ENCODE measurements at places on chromosomes 5 and 9. TPM values are rescaled to one million over a fixed set of nuclear protein-coding genes. Genes with fewer than 3 reads are reported as not detected.

DNA sequence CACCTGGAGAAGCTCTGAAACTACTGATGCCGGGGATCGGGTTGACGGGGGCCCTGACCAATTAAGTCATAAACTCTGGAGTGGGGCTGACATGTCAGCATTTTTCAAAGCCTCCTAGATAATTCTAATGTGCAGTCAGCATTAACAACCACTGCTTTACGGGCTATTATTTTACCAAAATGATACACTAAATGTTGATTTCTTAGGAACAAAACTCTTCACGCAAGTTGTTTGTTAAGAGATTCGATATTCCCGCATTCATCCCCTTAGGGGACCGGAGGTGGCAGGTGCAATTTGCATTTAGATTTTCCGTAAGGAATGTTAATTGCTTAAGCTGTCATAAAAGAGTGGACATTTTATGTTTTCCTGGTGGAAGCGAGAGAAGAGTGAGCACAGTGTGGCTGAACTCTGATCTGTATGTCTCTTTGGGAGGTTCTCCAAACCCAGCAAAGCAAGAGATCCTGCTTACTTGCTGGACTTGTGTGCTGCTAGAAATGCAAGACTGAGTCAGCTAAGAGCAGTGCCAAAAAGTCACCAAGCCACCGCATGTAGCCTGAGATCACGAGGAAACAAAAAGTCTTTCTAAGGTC, 77.6 kb downstream of the UGCG start:
- no peak for DNase-seq

- DNase-seq, result no peak
Measured at GRCh38 chr9:105114964-105115728, 129.3 kb upstream of the SLC44A1 start.

- DNase-seq, result no peak
Measured at GRCh38 chr5:154366353-154366752, 79.4 kb upstream of the SAP30L start.

DNA sequence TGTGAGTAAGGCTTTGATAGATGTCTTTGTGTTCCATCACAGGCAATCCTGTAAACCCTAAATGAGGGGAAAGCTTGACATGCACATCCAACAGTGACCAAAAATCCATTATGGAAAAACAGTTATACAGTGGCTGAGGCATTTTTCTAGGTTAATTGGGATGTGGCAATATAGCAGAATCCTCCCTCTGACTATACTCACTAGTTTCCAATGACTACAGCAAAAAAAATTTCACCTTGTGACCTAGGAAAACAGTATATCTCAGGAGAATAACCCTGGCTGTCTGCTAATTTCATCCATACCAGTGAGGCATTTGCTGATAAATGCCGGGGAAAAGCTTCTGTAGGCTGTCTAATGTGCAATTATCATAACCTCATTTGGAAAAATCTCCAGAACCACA, 49.9 kb upstream of the SNCAIP start:
- no peak for DNase-seq

DNA sequence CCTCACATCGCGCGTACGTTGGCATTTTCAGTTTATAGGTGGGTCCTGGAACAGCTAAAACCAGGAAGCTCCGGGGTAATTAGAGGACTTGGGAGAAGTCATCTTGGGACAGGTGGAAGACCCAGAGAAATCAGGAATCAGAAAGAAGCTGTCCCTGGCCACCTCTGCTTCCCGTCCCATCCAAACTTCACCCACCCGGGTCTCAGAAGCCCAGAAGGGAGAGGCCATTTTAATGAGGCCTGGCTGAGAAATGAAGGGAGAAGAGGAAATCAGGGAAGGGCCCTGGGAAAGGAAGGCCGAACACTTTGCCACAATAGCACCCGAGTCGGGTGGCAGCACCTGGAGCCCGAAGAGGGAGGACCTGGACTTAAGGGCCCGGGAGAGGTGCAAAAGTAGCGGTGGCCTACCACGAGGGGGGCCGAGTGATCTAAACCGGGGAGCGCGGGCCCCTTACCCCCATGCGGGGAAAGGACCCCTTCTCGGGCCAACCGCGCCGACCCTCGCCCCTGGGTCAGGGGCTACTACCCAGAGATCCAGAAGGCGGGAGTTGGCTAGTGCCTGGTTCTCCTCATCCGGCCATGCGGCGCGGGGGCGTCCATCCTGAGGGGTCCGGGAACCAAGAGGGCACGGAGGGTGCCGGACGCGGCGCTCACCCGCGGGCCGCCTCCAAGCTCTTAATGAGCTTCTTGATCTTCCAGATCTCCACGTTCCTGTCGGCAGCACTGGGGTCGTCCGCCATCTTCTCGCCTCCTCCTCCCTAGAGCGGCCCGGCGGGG, 668 bp downstream of the ETF1 start:
- peak; percentile 38 for DNase-seq

DNA sequence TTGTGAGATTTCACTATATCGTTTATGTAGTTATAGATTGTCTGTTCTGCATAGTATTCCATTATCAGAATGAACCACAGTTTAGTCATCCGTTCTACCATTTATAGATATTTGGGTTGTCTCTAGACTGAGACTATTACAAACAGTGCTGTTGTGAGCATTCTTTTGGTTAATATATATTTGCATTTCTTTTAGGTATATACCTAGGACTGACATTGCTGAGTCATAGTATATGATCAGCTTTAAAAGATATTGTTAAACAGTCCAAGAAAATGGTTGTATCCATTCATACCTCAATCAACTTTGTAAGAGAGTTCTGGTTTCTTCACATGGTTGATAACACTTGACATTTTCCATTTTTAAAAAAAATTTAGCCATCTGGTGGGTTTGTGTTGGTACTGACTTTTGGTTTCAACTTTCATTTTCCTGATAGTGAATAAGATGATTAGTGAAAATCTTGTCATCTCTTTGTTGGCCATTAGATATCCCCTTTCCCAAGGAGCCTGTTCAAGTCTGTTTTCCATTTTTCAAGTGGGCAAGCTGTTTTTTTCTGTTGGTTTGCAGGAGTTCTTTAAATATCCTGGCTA, 22.9 kb upstream of the ADAM19 start:
- no peak for DNase-seq

- DNase-seq, result peak; percentile 74
Measured at GRCh38 chr9:129568560-129569501, 52.1 kb downstream of the C9orf50 start.

- DNase-seq, result no peak
Measured at GRCh38 chr5:17269201-17269600, 51.8 kb downstream of the BASP1 start.

GRCh38 chr5:14168144-14168792, 25.1 kb downstream of the TRIO start:
- no peak for DNase-seq

DNA sequence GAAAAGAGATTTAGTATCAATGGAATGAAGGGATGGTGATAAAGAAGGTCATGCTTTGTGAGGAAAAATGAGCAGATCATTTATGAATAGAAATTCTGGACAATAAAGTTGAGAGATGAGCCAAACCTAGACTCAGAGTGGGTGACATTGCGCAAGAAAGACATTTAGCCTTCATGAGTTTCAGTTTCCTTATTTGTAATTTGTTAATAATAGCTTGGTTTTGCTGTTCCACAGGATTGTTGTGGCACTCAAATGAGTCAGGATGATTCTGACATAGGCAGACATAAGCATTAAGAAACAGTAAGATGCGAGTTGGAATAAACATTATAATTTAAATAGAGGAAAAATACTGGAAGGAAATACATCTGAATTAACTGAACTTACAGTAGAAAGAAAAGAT, 34.8 kb downstream of the ITGA2 start:
- no peak for DNase-seq

DNA sequence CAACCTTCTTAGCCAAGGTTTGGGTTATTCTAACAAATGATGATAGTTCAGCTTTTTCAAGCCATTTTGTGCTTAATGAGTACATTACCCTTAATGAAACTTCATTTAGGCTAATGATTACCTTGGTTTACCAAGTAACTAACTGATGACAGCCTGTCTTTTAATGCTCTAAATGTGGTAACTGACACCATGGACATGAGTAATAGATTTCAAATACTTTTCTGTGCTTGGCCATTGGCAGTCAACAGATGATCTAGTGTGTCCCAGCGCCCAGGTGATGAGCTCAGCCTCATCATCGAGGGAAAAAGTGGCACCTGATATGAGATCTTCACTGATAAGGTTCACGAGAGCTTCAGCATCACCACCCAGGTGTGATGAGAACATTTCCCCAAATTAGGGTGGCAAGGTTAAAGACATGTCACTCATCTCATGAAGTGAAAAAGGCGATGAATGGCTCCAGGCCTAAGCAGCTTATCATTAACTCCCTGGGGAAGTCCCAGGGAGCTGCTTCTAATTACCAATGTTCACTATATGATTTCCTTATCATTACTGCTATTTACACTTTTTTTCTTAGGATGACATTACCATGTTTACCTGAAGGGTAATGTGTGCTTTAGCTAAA, 296.0 kb downstream of the SPOCK1 start:
- no peak for DNase-seq

DNA sequence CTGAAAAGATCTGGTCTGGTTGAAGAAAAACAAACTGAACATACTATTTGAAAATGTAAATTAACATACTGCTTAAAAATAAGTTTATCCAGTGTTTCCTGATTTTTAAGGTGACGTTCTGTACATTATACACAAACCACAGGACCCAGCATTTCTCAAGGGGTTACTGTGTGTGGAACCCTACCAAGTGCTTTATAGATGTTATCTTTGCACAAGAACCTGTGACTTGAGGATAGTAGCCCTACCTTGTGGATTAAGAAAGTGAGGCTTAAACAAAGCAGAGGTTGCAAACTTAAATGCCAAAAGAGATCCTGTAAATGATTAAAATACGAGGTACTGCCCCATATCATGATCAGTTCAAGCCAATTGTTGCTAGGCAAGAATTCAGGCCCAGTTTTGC, 4.7 kb downstream of the KLF9 start:
- DNase-seq, result no peak

DNA sequence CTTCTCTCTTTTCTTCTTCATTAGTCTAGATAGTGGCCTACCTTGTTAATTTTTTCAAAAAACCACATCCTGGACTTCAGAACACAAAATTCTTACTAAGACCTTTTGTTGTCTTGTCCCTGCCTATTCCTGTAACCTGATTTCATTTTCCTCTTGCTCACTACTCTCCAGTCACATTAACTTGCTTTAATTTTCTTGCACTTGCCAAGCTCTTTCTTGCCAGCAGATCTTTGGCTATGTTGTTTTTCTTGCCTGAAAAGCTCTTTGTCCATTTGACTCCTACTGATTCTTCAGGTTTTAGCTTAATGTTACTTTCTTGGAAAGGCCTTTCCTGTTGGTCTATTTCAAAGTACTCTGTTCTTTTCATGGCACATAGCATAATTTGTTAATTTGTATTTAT, 356.8 kb downstream of the OSTF1 start:
- no peak for DNase-seq

DNA sequence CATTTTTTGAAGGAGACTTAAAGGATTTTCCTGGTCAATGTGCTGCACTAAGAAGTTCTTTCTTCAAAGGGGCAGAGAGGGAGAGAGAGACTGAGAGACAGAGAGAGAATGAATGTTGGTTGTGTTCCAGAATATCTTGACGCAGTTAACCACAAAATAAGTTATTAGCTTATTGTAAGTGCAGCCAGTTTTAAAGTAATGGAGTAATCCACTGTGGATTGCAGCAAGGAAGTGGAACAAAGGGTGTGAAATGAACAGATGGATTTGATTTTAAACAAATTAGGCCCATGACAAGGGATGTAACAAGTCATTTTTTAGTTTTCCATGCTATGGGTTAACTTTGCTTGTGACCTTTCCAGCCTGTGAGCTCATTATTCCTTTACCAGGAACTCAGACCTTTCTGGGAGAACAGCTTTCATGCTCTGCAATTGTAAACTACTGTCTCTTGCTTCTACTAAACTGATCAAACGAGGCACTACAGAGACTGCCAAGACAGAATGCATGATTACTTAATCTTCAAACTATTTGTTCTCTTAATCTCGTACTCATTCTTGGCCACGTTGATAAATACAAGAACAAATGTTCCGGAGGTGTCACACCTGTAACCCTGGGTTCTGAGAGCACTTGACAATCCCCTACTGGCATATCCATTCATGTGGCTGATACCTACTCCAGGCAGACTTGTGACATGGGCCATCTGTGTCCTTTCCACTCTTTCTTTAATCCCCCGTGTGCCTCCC, 131.1 kb downstream of the TLE1 start:
- DNase-seq, result no peak

DNA sequence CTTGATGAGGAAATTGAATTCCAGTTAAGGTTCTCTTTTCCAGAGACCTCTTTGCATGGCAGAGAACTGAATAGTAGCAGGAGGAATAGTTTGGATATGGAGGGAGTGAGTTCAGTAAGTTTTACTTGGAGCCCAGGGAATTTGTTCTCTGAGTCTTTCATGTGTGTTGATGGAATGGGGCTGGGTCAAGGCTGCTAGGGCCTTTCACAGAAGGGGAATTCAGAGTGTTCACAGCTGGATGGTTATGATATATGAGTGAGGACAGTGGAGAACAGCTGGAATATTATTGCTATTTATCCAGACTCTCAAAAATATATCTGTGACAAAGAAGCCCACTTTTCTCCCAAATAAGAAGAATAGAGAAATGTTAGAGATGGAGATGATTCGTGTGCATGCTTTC, 372.8 kb downstream of the PLK2 start:
- DNase-seq, result no peak

DNA sequence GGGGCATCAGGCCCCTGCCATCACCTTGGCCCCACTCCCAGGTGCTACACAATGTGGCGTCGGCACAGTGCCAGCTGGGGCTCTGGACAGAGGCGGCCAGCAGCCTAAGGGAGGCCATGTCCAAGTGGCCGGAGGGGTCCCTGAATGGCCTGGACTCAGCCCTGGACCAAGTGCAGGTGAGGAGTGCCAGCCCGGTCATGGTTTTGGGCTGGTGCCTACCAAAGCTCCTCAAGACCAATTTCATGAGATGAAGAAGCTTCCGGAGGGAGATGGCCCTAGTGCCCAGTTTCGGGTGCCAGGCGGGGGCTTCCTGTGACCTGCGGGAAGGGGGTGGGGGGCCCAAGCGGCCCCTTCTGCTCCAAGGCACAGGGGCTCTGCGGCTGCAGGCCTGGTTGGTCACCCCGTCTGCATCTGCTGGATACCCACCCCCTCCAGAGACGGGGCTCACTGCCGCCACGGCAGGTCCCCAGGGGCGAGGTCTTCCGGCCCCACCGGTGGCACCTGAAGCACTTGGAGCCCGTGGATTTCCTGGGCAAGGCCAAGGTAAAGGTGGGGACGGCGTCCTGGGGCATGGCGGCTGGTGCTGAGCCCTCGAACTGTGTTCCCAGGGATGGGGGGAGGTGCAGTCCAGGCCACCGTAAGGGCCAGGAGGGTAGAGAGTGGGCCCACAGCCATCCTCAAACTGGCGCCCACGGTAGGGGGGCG, 5.8 kb downstream of the NOXA1 start:
- DNase-seq, result no peak

Gene IPO11
- 11.9 TPM for total RNA-seq

Gene TLN1
- total RNA-seq, result 149 TPM

Gene BNIP1
- 5.4 TPM for total RNA-seq

Gene IL3
- total RNA-seq, result not detected

Gene ANKRD18A
- 0.23 TPM for total RNA-seq

Gene SHROOM1
- total RNA-seq, result 6.1 TPM

Gene RECK
- total RNA-seq, result 2.1 TPM

Gene MOB3B
- total RNA-seq, result 1.1 TPM

Gene PCDHA13
- not detected for total RNA-seq

Measured in liver (tissue), 10 donors.